ENCODE measurements at places on chromosomes 3 and 15.
A peak's percentile ranks its signal among the peaks of the same experiment; 100 is the strongest.

GRCh38 chr3:183488343-183488742 is 59.9 kb upstream of the MCF2L2 start:
- no peak for DNase-seq

DNA sequence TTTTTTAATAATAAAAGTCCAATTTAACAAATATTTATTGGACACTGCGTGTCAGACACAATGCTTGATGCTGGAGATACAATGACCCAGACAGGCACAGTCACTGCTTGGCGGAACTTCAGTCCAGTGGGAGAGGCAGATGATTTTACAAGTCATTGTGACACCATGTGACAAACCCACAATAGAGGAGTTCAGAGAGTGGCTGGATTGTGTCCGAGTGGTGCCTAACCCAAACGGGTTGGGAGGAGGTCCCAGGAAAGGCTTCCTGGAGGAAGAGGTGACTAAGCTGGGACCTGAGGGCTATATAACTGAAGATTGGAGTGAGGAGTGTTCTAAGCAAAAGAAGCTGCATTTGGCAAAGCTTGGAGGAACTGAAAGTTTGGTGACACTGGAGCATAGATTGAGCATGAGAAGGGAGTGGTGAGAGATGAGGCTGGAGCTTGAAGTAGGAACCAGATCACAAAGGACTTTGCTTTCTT is 41.4 kb downstream of the CRTC3 start:
- no peak for DNase-seq

GRCh38 chr3:174016186-174016585 is 618.6 kb downstream of the NLGN1 start:
- DNase-seq, result no peak

DNA sequence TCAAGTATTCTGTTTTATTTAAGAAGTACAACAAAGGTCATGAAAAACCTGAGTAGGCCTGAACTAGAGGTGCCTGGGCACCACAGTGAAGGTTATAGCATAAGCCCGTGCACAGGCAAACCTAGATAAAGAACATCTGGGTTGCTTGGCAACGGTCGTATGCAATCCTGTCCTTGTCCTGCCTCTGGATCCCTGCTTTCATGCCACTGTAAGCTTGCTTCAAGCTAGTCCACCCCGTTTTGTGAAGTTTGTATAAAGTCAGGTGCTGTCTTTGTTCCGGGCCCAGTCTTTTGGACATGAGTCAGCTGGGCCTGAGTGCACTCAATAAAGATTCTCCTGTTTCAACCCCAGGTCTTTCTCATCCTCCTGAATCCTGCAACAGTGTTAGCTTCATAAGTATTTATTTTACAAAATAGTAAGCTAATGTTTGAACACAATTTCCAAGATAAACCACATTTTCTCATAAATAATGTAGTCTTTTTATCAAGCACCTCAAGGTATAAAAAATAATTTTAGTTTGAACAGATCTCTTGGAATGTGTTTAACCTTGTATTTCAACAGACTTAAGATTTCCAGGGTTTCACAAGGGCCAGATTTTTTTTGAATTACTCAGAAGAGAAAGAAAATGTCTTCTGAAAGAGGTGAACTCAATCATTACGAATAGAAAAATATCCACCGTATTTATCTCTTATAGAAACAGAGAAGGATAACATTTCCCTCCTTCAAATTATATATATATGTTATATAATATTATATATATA is 14.3 kb upstream of the SLC9C1 start:
- DNase-seq, result peak; percentile 92

GRCh38 chr3:195075199-195075940 is 195.6 kb downstream of the XXYLT1 start:
- no peak for DNase-seq

DNA sequence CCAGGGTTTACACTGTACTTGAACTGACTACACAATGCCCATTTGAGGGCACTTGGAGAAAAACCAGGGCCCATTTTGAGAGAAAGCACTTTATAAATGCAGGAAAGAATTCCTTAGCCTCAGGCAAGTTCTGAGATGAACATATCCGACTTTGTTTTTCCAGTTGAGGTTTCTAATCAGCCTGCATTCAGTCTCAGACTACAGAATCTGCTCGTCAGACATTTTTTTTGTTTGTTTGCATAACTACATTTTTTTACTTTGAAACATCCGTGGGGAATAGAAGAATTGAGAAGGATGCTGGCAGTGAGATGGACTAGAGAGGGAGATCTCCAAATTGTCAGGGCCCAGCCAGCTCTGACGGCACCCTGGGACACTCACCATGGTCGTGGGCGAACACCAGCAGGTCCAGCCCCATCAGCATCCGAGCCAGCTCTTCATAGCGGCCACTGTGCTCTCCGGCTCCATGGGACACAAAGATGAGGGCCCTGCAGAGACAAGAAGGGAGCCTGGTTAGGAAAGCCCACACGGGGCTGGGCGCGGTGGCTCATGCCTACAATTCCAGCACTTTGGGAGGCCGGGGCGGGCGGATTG is 40.8 kb downstream of the MGLL start:
- DNase-seq, result no peak

DNA sequence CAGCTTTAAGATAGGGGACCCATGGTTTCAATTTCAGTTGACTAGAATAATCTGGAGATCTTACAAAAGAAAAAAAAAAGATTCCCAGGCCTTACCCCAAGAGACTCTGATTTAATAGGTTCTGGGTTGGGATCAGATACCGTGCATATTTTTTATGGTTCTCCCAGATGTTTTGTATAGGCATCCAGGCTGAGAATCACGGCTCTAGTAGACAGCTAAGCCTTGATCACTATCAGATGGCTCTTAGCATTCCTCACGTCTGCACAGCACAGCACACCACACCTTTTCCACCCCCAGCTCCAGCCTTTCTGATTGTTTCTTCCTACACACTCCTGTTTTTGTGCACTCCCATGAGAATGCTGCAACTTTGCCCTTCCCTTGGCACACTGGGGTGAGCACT is 40.8 kb downstream of the TMEM45A start:
- peak; percentile 25 for DNase-seq

Data from NCI-H82 (cell line).